Foreskin fibroblast (primary cell): ENCODE measurements at places on chromosomes 16 and 17.
A peak's percentile ranks its signal among the peaks of the same experiment; 100 is the strongest.

DNA sequence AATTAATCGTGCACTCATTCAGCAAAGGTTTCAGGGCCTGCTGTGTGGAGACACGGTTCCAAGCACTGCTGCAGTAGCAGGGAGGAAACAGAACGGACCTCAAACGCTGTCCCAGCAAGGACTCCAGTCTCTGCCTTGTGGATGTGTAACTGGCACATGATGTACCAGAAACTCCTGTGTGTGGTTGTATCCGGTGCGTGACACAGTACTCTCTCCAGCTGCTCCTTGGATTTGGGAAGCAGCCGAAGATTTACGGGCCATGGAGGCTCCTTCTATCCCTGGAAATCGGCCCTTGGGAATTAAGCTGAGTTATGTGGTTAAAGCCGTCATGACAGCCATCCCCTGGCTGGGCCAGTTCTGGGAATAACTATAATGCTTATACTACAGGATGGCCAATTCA, 8.5 kb upstream of the ANKRD11 start:
- DNase-seq, result no peak

- DNase-seq, result peak; percentile 27
These were observed 25.5 kb downstream of the RAB11FIP3 start for GRCh38 chr16:450785-451512.

DNA sequence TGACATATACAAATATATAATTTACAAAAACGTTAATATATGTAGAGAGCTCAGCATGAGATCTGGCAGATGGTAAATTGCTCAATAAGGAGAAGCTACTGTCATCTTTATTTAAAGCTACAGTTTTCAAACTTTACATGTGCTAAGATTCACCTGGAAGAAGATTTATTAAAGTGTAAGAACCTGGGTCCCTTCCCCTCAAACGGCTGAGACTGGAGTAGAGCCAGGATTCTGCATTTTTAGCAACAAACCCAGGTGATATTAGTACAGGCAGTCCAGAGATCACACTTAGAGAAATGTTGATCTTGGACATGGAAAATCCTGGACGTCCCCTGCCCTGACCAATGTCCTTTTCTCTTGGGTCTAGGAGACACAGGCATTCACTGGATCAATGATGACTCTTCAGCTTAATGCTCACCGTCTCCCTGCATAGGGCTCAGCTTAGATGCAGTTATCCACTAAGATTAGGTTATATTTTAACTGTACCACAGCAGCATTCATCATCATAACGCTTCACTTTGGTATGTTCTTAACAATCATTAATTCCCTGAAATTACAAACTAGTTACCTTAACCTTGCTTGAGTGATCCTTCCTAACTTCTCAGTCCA, 20.4 kb downstream of the CDR2 start:
- no peak for DNase-seq

- peak; percentile 68 for DNase-seq
These were observed at the start of gene RAPGEFL1 for GRCh38 chr17:40177275-40177874. RAPGEFL1 (plus strand) TSS chr17:40177470; CDS start chr17:40177862, 392 bp downstream.

- DNase-seq, result no peak
These were observed 368.1 kb downstream of the C16orf95 start for GRCh38 chr16:86949116-86949515.

DNA sequence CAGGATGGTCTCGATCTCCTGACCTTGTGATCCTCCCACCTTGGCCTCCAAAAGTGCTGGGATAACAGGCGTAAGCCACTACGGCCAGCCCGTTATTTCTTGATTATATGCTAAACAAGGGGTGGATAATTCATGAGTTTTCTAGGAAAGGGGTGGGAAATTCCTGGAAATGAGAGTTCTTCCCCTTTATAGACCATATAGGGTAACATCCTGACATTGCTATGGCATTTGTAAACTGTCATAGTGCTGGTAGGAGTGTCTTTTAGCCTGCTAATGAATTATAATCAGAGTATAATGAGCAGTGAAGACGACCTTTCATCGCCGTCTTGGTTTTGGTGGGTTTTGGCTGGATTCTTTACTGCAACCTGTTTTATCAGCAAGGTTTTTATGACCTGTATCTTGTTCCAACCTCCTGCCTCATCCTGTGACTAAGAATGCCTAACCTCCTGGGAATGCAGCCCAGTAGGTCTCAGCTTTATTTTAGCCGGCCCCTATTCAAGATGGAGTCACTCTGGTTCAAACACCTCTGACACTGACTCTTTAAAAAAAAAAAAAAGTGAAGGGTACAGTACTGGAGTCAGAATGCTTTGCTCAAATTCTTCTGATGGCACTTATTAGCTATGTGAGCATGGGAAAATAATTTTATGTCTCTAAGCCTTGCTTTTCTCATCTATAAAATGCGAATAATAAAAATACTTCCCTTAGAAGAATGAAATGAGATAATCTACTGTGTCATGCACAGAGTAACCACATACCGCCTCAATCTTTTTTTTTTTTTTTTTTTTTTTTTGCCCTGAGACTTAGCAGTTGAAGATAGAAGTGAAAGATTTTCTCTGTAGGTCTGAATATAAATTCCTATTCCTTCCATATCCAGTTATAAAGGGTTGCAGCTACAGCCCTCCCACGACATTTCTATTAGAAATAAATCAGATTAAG, 5.1 kb upstream of the CALCOCO2 start:
- DNase-seq, result peak; percentile 33

DNA sequence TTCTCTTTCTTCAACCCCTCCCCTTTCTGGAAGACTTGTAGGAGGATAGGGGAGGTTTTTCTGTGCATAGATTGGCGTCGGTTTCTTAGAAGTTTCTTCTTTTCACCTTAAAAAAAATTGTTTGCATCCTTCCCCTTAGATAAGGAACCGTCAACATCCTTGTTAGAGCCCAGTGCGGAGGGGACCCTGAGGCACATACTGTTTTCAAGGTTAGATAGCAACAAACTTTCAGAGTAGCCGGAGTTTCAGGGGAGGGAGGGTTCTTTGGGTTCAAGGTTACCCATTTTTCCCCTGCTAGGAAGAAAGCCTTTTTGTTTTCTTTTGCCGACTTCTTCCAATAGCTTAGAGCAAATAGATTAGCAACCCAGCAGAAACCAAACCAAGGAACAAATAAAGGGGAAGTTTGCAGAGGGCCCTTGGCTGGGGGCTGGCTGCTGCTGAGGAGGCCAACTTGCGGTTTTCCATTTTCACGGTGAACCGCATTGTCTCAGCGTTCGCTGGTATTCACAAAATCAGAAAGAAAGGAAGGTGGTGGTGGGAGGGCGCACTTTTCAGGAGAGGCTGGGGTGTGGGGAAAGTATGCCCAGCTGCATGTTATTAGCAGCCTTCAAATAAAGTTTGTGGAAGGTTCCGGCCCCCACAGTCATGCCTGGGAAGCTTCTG, 28.8 kb downstream of the MSI2 start:
- no peak for DNase-seq

DNA sequence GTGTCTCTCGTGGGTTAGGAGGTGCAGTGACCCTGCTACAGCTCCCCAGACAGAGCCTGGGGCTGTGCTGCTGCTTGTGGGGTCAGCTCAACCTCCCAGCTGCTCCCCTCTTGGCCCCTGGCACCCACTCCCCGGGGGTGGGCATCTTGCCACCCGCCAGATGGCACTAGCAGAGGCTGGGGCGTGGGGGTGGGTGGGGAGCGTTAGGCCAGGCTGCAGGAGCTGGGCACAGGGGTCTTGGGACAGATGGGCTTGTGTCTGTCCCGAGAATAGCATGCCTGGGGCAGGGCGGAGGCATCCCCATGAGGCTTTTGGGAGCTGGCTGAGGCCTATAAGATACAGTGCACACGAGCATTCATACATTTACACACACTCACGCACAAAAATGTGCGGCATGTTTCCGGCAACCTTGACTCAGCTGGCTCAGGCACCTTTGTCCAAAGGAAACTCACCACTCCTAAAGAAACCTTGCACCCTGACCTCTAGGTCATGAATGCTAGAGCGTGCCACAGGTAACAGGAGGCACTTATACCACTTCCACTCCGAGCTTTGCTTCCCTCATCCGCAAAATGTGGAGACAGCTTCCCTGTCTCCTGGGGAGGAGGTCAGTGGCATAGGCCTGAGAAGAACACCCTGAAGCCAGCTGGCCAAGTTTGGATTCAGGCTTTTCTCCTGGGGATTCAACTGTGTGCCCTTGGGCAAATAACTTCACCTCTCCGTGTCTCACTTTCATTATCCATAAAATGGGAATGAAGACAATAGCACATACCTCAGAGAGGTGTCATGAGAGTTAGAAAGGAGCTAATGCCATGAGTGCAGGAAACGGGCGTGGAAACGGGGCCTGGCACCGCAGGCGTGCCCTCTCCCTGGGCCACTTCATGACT, 78.9 kb upstream of the LHX1 start:
- no peak for DNase-seq

DNA sequence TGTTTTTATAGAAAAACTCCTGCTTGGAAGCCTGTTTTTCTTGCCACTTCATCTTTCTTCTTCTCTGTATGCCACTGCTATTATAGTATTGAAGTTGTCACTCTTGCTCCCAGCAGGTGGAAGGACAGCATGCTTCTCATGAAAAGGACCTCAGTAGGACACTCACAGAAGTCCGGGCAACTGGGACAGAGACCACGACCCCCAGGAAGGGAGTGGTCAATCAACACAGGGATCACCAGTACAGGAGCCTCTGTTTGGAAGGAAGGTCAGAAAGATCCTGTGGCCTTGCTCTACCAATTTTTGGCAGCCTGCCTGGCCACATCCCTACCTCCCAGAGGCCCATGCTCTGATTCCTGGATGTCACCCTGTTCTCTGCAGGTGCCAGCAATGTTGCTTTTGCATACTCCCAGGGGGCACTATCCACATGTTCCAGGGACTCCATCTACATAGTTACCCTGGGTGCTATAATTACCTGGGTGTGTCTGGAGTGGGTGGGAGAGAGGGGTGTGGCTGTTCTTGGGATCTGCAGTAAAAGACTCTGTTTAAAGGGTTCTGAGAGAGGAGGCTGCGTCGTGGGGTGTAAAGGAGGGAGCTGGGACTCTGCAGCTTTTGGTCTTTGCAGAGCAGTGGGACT, 13.7 kb upstream of the AKAP10 start:
- DNase-seq, result no peak

DNA sequence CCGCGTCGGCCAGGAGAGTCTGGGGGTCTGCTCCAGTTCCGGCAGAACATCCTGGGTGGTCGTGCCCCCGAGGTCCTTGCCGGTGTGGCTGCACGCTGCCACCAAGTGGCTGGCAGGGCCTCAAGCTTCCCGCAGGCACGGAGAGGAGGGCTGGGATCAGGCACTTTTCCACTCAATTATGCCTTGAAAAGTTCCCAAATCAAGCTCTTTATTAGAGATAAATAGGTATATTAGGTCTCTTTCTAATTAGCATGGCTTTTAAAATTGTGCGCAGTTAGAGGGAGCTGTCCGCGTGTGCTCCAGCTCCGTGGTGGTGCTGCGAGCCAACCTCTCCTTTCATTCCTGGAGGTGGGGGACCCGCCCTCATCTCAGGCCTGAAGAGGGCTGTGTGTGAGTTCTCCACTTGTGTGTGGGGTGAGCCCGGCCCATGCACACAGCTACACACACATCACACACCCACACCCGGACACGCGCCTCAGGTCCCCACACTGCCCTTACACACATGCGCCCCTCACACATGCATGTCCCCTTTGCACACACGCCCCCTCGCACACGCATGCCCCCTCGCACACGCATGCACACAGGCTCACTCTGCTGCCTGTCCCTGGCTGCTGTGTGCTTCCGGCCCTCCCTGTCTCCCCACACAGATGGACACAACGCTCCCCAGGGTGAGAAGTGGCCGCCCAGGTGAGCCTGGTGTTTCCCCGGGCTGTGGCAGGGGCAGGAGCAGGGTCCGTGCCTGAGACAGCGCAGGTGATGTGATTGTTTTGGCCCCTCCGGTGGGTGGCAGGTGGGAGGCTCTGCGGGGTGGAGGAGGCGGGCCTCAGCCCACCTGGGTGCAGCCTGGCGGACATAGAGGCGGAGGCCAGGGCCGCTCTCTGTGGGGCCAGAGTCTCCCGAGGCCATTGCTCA, 28.8 kb downstream of the CACNA1H start:
- DNase-seq, result no peak

GRCh38 chr16:75238132-75238852, 13.1 kb downstream of the BCAR1 start:
- peak; percentile 90 for DNase-seq

GRCh38 chr16:86087896-86088230, 188.9 kb downstream of the IRF8 start:
- no peak for DNase-seq

DNA sequence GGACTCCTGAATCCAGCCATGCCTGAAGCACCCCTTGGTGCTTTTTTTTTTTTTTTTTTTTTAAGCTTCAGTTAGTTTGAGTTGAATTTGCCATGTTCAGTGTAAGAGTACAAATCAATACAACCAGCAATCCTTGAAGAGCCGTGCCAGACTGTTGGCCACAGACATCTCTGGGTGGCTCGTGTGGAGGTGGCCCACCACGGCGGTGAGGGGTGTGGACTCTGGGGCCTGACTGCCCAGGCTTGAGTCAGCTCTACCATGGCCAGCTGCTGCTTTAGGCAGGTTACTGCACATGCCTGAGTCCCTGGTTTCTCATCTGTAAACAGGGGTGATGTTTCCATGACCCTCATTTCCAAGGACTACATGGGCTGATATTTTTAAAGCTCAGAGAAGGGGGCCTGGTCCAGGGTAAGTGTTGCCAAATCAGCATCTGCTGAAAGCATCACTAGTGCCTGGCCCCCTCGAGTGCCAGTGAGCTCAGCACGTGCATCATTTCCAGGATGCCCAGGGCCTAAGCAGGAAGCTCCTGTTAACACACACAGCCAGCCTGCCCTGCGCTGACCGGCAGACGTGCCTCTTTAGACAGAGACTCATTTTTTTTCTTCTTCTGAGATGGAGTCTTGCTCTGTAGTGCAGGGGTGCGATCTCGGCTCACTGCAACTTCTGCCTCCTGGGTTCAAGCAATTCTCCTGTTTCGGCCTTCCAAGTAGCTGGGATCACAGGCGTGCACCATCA, 90.1 kb downstream of the DNAH17 start:
- DNase-seq, result no peak

DNA sequence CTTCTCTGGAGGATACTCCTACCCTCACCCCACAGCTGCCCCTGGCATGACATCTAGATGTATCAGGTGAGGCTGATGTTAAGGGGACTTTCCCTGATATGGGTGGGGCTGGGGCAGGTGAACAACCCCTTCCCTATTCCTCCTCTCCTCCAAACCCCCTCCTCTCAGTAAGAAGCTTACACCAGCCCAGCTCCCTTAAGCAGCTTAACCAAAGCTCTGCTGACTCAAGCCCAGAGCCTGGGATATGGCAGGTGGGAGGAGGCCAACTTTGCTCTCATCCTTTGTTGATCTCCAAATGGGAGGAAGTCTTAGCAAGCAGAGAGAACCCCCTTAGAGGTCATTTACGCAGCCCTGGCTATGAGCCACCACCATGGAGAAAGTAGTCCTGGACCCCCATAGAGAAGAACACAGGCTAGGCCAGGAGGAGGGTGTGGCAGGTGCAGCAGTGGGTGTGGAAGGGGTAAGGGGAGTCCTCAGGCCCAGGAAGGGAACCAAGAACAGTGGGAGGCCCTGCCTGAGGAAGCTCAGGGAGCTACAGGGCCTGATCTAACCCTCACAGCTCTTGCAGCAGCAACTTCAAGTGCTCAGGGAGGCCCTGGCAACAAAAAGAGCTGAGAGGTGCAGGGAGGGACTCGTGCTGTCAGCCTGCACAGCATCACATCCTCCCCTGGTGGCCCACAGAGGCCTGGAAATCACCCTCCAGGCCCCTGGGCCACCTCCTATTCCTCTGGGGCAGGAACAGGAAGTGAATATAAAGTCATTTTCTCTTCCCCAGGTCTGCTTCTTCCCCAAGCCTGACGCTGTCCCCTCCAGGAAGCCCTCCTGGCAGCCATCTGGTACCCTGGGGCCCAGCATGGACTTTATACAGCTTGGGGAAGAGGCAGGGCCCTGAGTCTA, 2.9 kb downstream of the UNC119 start:
- no peak for DNase-seq

GRCh38 chr17:9702482-9702881, 57.2 kb downstream of the USP43 start:
- DNase-seq, result no peak
